Chondrocyte (in vitro differentiated cells): ENCODE measurements at places on chromosomes 7 and 10.

DNA sequence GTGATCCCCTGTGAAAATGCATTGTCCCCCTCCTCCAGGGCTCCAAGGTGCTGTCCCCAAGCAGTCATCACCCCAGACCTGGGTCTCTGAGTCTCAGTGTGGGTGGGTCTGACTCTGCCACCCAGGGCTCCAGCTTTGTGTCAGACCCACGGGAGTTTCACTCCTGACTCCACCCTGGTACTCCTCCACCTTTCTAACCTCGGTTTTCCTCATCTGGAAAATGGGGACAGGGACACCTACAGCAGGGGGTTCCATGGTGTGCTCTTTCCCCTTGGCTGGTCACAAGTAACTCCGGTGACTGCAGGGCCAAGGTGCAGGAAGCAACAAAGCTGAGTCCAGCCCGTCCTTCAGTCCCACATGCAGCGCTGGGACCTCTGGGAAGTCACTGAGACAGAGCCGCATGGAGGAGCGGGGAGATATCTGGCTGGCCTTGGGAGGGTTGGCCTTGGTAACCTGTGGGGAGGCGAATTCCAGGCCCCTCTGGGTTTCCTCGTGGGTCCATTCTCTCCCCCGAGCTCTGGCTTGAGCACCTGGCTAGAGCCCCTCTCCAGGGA is 41.8 kb upstream of the RABGEF1 start:
- no peak for DNase-seq

DNA sequence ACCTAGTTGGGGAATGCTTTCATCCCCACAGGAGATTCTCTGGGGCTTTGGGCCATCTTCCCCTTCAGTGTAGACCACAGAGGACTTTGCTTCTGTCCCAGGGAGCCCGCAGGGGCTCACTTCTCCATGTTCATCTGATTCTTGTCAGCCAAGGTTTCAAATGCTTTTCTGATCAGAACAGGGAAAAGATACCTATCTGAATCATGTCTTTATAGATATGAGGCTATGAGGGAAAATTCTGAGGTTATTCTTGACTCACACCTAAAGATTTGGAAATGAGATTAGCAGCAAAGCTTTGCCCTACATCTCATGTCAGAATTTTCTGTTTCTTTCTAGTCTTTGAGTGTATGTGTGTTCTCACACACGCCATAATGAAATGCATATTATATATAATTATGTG is 53.3 kb downstream of the FIGNL1 start:
- DNase-seq, result no peak

GRCh38 chr10:62869958-62870357 is 53.8 kb upstream of the EGR2 start:
- no peak for DNase-seq

- DNase-seq, result no peak
These were observed 62.9 kb upstream of the FAM133B start for GRCh38 chr7:92653136-92653535.

- no peak for DNase-seq
These were observed 41.8 kb upstream of the FAM133B start for GRCh38 chr7:92631850-92632487.
